ENCODE measurements at places on chromosomes 6 and 20.

- DNase-seq = no peak
Measured at GRCh38 chr6:92130944-92131343, 1288.4 kb downstream of the EPHA7 start.

DNA sequence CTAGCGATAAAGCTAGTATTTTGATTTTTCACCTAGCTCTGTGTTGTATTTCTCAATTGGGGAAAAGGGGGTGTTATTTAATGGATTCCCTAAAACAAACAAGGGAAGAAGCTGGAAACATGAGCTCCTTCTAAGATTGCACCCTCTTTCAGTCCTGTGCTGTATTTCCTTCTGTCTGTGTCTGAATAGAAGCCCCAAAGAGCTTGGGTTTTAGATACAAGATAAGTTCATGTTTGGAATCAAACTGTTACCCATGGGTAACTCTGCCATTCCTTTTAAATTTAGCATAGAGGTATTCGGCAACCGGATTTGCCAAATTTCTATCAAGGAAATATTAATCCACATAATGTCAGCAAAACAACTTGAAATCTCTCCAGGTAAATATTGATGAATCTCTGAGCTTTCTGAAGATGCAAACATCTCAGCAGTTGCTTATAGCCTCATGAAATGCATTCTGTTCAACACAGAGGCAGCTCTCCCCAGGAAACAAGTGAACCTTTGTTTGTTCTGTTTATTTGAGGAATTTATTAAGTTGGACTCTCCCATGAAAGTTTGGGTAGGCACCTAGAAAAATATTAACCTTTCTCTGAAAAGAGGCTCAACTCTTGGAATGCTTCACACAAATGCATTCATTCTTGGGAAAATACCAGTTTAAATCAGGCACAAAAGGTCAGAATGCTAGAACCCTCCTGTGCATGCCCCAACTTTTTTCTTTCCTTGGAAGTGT is 9.9 kb upstream of the SCGN start:
- no peak for DNase-seq

DNA sequence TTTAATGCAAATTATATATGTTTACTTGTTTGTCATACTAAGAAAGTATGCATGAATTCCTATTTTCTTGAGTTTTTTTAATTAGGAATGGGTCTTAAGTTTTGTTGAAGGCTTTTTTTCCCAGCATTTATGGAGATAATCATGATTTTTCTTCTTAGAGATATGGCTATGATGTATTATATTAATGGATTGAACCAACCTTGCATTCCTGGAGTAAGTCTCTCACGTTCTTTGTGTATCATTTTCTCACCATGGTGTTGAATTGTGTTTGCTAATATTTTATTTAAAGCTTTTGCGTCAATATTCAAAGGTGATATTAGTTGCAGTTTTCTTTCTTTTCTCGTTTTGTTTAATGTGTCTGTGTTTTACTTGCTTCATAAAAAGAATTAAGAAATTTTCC is 48.4 kb upstream of the SLC35D3 start:
- no peak for DNase-seq

DNA sequence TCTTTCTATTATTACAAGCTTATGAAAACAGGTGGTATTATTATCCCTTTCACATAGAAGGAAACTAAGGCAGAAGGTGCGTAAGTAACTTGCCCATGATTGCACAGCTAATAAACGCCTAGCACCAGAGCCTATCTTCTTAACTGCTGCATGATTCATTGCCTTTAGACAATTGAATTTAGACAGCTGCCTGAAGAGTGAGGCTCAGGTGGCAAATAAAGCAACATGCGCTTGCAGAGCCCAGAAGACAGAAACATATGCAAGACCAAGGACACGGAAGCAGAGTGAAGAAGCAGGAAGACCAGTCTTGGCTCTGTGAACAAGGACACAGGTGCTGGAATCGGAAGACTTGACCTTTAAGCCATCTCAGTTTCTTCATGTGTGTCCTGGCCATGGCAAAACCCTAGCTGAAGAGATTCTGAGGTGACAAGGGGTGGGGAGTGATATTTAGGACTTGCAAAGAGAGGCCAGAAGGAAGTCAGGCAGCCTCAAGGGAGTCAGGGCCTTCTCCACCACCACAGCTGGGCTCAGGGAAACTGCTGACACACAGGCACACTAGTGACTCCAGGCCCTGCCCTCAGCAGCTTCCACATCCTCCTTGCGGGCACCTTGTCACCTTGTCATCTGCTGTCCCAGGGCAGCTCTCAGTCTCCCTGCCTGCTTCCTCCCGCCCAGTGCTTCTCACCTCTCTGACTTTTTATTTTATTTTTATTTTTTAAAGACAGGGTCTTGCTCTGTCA is 91.7 kb upstream of the SLC22A16 start:
- no peak for DNase-seq

- no peak for DNase-seq
Measured at GRCh38 chr6:75735491-75736186, 13.4 kb upstream of the MYO6 start.

DNA sequence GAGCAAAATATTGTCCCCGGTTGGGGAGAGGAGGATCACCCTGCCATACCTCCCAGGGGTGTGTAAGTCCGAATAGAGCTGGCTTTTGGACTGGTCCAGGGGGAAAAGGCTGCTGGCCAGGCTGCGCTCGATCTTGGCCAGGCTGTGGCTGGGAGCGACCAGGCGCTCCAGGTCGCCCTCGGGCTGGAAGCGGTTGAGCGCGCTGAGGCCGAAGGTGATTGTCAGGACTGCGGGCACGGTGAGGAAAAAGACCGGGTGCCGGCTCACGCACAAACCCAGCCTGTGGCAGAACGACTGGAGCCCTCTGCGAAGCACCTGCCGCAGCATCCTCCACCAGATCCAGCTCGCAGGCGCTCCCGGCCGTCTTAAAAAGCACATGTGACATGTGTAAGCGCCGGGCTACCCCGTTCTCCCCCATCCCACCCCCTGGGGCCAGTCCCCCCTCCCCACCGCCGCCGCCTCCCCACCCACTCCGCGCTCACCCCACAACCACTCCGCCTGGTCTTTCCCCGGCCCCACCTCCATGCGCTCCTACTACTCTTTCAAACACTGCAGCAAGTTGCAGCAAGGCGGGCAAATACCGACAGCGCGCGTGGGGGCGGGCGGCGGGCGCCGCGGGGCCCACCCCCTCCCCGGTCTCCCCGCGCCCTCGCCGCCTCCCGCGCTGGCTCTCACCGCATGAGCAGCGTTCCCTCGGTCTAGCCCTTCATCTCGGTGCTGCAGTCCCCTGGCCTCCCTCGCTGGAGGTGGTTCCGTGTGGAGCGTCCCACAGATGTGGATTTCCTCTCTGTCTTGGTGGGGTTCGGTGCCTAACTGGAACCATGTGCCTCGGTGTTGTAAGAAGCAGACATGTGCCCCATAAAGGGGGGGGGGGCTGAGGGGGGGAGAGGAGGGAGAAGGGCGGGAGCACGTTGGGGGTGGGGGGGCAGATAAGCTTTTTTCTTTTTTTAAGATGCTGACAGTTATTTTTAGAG is 42.4 kb downstream of the PTCHD4 start:
- DNase-seq = no peak

- no peak for DNase-seq
Measured at GRCh38 chr20:49695830-49696229, 17.8 kb downstream of the B4GALT5 start.

- no peak for DNase-seq
Measured at GRCh38 chr6:15864038-15864707, 201.3 kb upstream of the DTNBP1 start.

GRCh38 chr6:105994591-105995390 is 91.3 kb upstream of the PRDM1 start:
- DNase-seq = peak; percentile 43

DNA sequence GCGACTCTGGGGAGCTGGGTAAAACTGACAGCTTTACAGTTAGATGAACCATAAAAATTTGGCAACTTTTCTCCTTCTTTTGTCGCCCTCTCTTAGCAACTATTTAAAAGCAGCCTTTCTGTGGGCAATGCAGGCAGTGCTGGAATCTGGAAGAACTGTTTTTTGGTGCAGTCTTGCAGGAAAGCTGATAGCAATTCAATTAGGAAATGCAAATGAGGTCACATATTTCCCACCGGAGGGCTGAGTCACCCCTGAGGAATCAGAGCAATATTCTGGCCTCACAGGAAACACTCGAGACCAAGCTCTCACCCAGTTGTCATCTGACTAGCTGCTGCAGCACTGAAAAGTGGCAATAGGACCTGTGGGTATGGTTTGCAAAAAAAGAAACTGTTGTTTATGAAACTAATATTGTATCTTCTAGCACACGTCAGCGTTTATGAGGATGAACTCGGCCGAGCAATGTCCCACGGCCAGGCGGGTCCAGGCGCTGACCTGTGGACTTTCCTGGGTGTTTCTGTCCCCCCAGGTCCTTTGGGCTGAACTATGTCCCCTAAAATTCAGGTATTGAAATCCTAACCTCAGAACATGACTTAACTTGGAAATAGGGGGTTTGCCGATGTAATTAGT is 312.3 kb downstream of the TAF4 start:
- DNase-seq = no peak

DNA sequence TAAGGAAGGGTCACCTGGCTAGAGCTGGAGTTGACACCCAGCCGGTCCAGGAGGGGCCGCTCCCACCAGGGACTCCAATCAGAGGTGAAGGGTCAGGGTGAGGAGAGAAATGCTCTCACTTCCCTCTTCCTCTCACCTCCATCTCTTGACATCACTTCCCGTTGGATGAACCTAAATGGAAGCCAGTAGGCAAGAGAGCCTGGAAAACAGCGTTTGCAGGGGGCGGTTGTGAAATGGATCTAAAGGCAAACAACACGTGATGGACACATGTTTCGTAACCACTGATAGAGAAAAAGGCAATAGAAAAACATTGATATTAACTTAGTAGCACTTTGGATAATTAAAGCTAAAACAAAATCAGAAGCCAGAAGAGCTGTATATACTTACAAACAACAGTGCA is 105.6 kb upstream of the FOXA2 start:
- no peak for DNase-seq

GRCh38 chr6:75830959-75831885 is 82.2 kb downstream of the MYO6 start:
- DNase-seq = no peak

- no peak for DNase-seq
Measured at GRCh38 chr20:34143951-34144350, 31.9 kb upstream of the EIF2S2 start.

DNA sequence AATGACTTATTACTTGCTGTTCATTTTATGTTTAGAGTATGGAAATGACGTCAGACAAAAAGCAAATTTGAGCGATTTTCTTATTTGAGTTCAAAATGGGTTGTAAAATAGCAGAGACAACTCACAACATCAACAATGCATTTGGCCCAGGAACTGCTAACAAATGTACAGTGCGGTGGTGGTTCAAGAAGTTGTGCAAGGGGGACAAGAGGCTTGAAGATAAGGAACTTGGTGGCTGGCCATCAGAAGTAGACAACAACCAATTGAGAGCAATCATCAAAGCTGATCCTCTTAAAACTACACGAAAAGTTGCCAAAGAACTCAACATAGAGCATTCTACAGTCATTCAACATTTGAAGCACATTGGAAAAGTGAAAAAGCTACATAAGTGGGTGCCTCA is 43.8 kb downstream of the REV3L start:
- DNase-seq = no peak

- DNase-seq = no peak
Measured at GRCh38 chr6:137102851-137103492, 58.2 kb upstream of the IL20RA start.

GRCh38 chr6:38730140-38730862 is 15.2 kb downstream of the DNAH8 start:
- no peak for DNase-seq

- DNase-seq = no peak
Measured at GRCh38 chr6:1669996-1670395, 60.3 kb downstream of the FOXC1 start.

DNA sequence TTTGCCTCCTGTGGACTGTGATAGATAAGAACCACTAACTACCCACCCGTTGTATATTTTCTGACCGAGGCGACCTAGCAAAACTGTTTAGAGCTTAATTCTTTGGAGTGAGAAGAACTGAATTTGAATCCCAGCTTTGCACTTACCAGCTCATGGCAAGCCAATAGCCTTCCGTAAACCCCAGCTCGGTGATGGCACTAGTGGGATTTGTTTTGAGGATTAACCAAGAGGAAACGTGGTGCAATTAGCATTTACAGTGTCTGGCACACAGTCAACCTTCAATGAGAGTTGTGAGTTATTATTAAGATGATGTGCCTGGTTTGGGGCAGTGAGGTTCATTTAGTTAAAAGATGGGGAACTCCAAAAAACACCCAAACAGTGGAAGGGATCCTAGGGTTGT is 12.3 kb upstream of the DSP start:
- no peak for DNase-seq

GRCh38 chr20:21583486-21584168 is 69.8 kb upstream of the NKX2-2 start:
- no peak for DNase-seq

- no peak for DNase-seq
Measured at GRCh38 chr6:144302701-144303372, 17.7 kb downstream of the UTRN start.

DNA sequence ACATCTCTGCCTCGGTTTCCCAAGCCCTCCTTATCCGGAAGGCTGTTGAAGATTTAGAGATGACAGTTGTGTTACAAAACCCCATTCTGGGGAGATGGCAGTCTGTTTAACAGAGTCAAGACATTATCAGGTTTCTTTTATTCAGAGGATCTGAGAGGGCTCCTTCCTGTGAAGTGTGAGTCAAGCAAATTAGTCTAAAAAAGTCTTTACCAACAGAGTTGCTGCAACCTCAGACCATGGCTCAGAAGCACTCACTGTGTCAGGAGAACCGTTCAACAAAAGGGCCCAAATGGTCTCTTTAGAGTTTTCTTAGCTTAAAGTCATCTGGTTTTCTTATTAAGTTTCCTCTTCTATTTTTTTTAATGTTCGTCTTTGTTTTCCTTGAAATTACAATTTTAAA is 717.8 kb downstream of the EPM2A start:
- DNase-seq = no peak

- DNase-seq = no peak
Measured at GRCh38 chr20:11064946-11065345, 391.1 kb upstream of the JAG1 start.

DNA sequence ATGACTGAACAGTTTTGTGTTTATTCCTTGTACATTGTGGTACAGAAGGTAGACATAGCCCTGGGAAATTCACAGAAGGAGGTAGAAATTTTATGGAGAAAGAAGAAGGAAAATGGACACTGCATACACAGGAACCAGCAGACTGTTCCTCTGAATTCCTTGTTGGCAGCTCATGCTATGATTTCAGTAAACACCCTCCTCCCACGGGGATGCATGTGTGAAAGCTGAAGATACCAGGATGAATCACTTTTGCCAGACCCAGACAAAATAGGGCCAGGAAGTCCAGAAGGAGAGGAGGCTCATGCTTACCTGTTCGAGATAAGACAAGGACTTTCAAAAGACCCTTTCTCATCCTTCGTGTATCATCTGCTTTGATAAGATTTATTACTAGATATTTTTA is 110.3 kb upstream of the GGTLC1 start:
- DNase-seq = no peak

DNA sequence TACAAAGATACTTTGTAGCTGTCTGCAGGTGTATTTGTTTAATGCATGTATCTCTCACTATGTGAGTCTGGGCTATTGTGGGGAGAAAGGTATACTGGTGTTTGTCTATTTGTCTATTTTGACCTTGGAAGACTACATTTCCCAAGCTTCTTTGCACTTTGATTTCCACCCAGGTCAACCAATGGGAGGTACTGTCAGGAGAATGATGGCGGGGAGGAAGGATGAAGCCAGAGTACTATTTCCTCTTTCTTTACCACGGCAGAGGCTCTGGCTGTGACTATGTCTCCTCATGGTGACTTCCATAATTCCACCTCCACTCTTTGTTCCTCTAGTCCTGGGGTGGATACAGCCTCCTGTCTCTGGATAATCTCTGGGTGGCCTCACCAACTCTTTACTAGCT is 23.1 kb downstream of the LBP start:
- no peak for DNase-seq

All from activated CD4-positive, alpha-beta T cell treated with anti-CD3 and anti-CD28 coated beads, Interleukin-2, amount 50 U/mL, for 4 hours (primary cell).